ENCODE measurements at places on chromosomes 5 and 9. TPM values are rescaled to one million over a fixed set of nuclear protein-coding genes. Genes with fewer than 3 reads are reported as not detected.

The PFN3 gene
- total RNA-seq = not detected

The HRCT1 gene
- 3.6 TPM for total RNA-seq

GRCh38 chr9:87435189-87435880, 62.3 kb upstream of the DAPK1 start:
- no peak overlapping the region for H3K4me3 ChIP-seq
- no peaks in the 10 kb centered on the region for H3K36me3 ChIP-seq
- H3K27me3 ChIP-seq = no peaks in the 10 kb centered on the region
- DNase-seq = no peak
- H3K27ac ChIP-seq = no peak overlapping the region
- no peaks in the 10 kb centered on the region for H3K4me1 ChIP-seq

- no peaks in the 10 kb centered on the region for H3K36me3 ChIP-seq
- no peak overlapping the region for H3K4me3 ChIP-seq
- H3K27ac ChIP-seq = no peak overlapping the region
Observed at GRCh38 chr5:111284825-111285224, 60.6 kb downstream of the CAMK4 start.

DNA sequence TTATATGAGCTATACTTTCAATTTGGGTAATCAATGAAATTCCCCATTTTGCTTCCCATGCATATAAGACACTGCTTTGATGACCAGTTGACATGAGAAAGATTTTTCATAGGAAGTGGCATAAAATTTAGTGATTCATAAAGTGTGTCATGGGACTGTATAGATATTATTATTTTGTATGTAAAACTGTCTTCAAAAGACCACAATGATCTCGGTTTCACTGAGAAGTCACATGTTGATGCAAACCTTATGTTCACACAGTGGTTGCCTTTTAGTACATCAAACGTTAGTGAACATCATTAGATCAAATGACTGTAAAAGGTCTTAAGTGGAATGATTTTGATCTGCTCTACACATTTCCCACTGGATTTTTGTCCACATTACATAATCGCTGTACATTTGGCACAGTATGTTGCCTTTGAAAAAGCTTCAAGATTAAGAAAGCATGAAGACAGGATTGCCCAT, 349.2 kb upstream of the MEF2C start:
- H3K27me3 ChIP-seq = no peaks in the 10 kb centered on the region
- H3K4me3 ChIP-seq = no peak overlapping the region
